T-helper 1 cell treated with Interleukin-12 subunit alpha and Interleukin-12 subunit beta and Interleukin-4 antibody, amounts not matched to agents 30 ng/mL and 1 ng/mL, for 36 hours (primary cell): ENCODE measurements at places on chromosomes 1 and 21. TPM values are rescaled to one million over a fixed set of nuclear protein-coding genes. Genes with fewer than 3 reads are reported as not detected.

Gene DDAH1
- not detected in 2 replicates for total RNA-seq

Gene PLXNA2
- 0.44 and 0.98 TPM in 2 replicates for total RNA-seq

Gene NPPA
- not detected in 2 replicates for total RNA-seq

Gene MAD2L2
- total RNA-seq: 58.2 and 61.2 TPM in 2 replicates

Gene SYPL2
- total RNA-seq: not detected in 2 replicates

Gene CD84
- total RNA-seq: 21.1 and 25.4 TPM in 2 replicates

Gene SPATA6
- 0.34 and 1.1 TPM in 2 replicates for total RNA-seq

Gene AQP10
- total RNA-seq: not detected in 2 replicates

Gene RXRG
- not detected in 2 replicates for total RNA-seq

Gene FMO4
- total RNA-seq: 0.85 and 1.3 TPM in 2 replicates

Gene FCER1G
- total RNA-seq: 1.7 and 2.9 TPM in 2 replicates

Gene OR2L5
- total RNA-seq: not detected in 2 replicates
